Activated CD8-positive, alpha-beta memory T cell treated with anti-CD3 and anti-CD28 coated beads for 4 hours (primary cell): ENCODE measurements at places on chromosomes 11 and 22.

GRCh38 chr11:119384332-119384731 is 2.8 kb upstream of the USP2 start:
- no peak for DNase-seq

DNA sequence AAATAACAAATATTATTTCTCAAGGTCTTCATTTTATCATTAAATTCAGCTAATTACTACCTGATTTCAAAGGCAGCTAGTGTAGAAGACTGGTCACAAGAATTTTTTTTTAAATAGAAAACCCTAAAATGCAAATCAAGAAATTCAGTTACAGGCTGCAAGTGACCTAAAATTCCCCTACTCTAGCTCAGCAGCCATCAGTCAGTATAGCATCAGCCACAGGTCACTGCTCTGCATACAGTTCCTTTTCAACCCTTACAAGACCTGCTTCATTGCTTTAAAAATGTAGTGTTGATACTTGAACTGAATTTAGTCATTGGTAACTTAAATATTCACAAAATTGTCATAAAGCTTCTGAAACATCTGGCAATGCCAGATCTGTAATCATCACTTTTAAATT is 9.5 kb upstream of the B3GNT6 start:
- no peak for DNase-seq

GRCh38 chr11:8056810-8057463 is 24.1 kb upstream of the TUB start:
- no peak for DNase-seq

GRCh38 chr22:24353121-24353520 is 74.3 kb upstream of the ADORA2A start:
- DNase-seq: no peak
